ENCODE measurements at places on chromosomes 12 and 14. TPM values are rescaled to one million over a fixed set of nuclear protein-coding genes. Genes with fewer than 3 reads are reported as not detected.

PGAM5 gene
- 27.1 TPM for total RNA-seq

- no peak for DNase-seq
These were observed 20.2 kb downstream of the HEATR5A start for GRCh38 chr14:31400031-31400638.

DNA sequence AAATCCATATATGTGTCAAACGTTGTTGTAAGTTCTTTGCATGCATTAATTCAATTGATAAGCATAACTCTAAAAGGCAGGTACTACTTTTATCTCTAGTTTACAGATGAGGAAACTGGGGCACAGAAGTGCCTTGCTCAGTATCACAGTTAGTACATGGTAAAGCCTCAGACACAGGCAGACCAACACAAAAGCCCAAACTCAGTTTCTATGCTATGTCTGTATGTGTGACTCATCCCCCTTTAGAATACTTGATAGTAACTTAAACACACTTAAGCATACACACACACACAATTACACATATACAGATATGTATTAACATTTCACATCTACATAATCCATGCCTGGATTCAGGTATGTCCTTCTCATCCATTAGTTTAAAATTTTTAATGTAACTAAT lies 88.0 kb downstream of the EPS8 start:
- peak; percentile 59 for DNase-seq

DNA sequence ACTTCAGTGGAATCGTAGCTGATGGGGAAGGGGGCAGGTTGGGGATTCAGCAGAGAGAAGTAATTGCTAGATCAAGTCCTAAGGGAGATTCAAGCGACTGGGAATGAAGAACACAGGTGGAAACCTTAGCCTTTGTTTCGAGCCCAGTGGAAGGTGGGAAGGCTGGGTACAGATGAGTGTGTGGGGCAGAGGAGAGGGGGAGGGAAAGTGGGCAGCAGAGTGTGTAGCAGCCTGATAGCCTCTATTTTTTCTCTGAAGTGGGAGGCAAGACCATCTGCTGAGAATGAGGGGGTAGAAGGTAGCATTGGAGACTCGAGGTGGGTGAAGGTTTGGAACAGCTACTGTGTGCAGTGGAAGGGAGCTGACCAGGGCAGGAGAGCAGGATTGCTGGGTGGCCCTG lies 91.0 kb downstream of the ADCK1 start:
- DNase-seq = no peak

- no peak for DNase-seq
These were observed 14.2 kb downstream of the CCDC92 start for GRCh38 chr12:123958462-123958861.

- no peak for DNase-seq
These were observed 193.4 kb upstream of the ATP2B1 start for GRCh38 chr12:89901906-89902642.

DNA sequence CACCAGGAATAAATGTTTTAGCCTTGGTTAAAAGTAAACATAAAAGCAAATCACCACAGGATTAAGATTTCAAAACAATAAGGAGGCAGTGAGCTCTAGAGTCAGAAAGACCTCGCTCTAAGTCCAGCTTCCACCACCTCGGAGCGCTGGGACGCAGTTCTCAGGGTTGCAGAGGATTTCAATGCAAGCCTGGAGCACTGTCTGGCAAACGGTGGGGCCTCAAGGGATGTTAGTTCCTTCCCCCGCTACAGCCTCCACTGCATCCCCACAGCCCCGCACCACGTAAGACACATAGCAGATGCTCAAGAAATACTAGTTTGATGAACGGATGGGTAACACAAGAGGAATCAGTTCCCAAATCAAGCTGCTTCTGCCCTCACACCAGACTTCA lies 39.3 kb upstream of the TMCC3 start:
- no peak for DNase-seq

DNA sequence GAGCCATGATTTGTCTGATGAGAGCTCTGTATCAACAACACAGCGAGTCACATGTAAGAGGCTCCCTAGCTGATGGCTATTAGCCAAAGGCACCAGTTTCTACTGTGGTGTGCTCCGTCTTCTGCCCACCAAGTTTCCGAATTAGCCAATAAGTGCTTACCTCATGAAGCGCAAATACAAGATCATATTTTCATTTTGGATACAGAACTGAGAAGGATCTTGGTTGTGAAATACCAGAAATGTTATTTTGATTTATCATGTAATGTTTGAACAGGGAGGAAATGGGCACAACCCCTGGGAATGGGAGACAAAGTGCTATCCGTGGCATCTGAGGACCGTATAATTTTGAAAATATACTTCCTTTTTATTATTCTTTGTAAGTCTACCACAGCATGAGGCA lies 234.3 kb downstream of the DACT1 start:
- DNase-seq = peak; percentile 69

GRCh38 chr12:32176606-32177005 lies 70.0 kb downstream of the BICD1 start:
- no peak for DNase-seq

SLC5A8 gene
- total RNA-seq = not detected

DNA sequence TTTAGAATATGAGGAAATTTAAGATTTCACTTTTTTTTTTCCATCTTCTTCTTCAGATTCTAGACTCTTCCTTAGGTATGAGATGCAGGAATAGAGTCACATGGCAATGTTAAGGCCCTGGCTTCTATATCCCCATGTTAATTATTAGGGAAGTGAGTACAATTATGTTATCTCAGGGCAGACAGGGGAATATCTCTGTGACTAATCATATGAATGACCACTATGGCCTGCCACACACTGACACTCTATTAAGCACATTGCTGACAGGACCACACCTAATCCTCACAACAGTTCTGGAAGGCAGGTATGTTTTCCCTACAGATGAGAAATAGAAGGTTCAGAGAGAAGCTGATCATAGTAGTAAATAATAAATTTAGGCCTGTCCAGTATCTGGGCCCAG lies 69.4 kb upstream of the PTPRQ start:
- no peak for DNase-seq

DNA sequence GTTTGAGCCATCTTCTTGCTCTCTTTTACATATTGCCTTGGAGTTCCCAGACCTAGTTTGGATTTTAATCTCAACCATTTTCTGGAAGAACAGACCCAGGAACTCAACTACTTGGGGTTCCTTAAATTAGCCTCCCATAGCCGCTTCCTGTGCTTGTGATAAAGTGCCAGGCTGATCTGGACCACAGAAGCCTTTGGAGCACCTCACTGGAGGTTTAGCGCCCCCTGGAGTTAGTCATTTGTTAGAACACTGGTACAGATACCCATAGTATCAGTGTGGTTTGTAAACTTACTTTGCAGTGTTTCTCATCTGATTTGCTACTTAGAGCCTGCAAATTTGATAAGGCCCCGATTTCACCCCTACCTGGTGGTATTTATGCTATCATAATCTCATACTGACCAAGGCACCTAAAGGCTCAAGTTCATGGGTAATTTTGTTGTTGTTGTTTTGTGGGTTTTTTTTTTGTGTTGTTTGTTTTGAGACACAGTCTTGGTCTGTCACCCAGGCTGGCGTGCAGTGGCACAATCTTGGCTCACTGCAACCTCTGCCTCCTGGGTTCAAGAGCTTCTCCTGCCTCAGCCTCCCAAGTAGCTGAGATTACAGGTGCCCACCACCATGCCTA lies 3.7 kb downstream of the UNC119B start:
- peak; percentile 86 for DNase-seq

P2RX2 gene
- total RNA-seq = not detected

GRCh38 chr14:98913967-98914650 lies 357.9 kb downstream of the BCL11B start:
- DNase-seq = no peak

DNA sequence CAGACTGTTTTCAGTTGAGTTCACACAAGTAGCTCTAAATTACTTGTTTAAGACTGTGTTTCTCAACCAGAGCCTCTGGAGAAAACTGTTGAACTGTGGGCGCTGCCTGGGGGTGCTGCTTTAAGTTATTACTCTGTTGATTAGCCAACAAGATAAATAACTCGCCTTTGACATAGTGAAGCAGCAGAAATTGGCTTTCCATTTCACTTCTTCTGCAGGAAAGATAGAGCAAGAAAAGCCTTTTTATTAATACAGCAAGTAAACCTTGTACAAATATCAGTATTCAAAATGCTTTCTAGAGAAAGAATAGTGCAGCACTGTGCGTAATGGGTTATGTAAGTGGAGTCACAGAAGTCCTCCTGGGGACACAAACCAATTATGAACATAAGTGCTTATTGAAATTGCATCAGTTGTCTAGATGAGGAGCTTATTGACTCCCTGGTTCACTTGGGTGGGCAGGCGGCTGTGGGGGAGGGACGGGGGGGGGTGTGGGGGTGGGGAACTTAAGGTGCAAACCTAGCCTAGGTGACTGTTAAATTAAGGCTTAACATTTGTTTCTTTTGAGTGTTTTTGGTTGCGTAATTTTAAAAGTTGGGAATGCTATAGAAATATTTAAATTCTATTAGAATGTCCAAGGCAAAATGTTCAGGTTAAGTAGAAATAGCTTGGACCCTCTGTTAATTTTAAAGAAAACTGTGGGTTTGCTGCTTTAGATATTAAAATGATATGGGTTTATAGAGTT lies 6.3 kb downstream of the FRS2 start:
- DNase-seq = no peak

- no peak for DNase-seq
These were observed 71.0 kb upstream of the CPM start for GRCh38 chr12:69003991-69004390.

DNA sequence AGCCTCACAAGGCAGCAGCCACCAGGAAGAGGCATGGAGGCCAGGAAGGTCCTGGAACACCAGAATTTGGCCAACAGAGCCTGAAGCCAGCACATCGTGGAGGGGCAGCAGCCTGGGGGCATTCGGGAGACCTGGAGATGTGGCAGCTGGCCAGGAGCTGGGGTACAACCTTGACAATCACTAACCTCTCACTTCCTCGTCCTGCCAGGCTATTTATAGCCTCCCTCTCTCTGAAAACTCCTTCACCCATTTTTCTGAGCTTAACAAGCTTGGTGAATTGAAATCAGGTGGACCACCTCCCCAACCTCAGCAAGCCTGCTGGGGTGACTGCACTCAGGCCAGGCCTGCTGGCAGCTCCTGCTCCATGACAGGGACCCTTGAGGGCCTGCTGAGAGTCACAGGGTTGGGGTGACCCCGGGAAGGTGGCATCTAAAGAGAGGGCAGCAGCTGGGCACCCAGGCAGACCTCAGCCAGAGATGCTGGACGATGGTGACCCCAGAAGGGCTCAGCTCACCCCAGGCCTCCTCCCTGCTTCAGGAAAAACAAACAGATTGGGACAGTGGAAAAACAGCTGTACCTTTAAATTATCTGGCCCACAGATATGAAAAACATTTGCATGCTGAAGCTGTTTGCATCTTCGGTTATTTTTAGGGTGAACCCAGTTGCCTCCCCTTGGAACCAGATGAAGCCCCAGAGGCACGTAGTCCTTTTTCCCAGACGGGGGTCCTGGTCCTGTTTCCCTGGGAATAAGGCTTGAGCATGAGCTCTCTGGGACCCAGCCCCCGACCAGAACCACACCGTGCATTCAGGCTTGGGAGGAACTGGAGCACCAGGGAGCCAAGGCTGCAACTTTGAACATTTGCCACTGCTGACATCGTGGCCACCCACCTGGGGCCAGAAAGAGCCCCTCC lies 67.0 kb downstream of the PITPNM2 start:
- no peak for DNase-seq

DNA sequence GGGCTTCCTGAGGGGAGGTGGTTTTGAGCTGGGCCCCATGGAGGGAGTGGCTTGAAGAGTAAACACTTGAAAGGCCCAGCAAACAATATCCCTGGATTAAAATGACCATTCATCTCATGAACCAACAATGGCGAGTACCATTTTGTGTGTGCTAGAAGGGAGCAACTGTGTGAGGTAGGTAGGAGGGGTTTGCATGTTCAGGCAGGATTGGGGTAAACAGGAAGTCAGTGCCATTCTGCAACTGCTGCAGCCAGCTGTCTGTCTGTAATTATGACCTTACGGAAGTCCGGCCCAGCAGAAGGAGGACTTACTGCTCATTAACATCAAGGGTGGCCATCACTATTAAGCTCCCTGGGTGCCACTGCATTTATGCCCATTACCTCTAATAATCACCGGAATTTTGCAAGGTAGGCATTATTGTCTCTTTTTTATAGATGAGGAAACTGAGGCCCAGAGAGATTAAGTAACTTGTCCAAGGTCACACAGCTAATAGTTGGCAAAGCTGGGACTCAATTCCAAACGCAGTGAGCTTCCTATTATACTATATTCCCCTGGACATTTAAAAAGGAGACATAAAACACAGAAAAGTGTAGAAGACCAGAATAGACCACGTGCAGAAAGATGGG lies 16.6 kb upstream of the IFI27L2 start:
- DNase-seq = no peak

DNA sequence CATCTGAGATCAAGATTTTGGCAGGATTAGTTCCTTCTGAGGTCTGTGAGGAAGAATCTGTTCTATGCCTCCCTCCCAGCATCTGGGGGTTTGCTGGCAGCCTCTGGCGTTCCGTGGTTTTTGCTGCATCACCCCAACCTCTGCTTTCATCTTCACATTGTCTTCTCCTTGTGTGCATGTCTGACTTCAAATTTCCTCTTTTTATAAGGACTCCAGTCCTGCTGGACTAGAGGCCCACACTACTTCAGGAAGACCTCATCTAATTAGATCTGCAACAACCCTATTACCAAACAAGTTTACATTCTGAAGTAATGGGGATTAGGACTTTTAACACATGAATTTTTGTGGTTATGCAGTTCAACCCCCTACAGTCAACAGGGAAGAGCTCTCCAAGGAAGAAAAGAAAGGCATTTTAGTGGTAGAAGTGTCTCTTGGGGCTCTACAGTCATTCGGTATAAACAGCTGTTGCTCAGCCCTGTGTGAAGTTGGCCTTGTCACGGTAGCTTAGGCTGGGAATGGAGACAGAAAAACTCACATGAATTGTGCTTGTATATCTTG lies 89.7 kb downstream of the CAND1 start:
- peak; percentile 36 for DNase-seq

DNA sequence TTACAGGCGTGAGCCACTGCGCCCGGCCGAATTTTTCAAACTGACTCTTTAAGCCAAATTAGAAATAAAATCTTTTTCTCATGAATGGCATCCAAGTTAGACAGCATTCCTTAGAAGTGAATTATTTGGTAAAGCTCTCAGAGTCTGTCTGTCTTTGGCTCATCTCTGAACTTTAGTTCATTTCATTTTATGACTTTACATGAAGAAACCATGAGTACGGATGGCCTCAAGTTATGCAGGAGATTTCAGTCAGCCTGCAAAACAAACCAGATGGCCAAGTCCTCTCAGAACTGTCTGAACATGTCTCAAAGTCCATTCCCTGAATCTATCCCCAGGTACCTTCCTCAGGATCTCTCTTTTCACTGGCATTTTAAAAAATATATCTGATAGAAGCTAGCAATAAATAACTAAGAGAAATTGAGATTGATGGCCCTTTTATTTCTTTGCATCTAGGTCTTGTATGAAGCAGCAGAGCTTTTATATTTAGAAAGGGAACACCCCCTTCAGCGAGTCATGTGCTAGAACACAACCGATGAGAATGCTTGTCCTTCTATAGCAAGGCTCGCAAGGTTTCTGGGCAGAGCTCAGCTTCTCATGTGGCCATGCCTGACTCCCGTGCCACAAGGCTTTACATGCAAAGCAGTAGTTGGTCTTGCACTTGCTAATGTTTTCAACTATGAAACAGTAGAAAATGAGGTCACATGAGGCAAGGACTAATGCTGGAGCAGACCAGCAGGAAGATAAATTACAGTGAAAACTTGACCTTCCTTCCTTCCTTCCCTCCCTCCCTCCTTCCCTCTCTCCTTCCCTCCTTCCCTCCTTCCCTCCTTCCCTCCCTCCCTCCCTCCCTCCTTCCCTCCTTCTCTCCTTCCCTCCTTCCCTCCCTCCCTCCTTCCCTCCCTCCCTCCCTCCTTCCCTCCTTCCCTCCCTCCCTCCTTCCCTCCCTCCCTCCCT lies 125.0 kb downstream of the AKAP6 start:
- DNase-seq = no peak

AVPR1A gene
- not detected for total RNA-seq

- DNase-seq = no peak
These were observed 2.1 kb upstream of the CD9 start for GRCh38 chr12:6198051-6198450.

NT5DC3 gene
- 10.4 TPM for total RNA-seq
